ENCODE measurements at places on chromosomes 7 and 10.

DNA sequence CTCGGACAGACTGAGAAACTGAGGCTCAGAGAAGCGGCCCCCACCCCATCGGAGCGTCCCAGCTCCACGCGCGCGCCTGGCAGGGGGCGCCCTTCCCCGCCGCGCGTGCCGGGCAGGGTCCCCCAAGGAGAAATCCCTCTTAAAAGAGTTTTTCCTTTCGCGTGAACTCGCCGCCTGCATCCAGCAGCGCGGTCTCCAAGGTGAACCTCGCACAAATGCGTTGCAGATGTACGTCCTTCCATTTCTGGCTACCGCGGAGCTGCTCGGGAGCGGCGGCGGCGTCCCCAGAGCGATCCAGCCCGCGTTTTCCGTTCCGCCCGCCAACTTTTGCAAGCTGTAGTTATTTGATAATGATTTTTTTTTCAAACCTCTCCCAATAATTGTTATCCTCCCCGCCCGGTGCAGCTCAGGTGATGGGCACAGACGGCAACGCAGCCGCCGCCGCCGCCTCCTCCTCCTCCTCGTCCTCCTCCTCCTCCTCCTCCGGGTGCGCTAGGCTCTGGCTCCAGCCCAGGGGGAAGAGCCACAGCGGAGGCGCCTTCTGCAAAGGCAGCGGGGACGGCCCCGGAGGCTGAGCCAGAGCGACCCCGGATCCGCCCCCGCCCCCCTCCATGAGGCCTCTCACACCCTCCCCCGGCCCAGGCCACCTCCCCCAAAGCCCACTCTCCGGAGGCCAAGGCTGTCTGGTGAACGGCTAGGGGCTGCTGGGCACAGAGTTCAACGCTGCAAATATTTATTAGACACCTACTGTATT is 74.0 kb upstream of the CUX1 start:
- DNase-seq: peak; percentile 31

DNA sequence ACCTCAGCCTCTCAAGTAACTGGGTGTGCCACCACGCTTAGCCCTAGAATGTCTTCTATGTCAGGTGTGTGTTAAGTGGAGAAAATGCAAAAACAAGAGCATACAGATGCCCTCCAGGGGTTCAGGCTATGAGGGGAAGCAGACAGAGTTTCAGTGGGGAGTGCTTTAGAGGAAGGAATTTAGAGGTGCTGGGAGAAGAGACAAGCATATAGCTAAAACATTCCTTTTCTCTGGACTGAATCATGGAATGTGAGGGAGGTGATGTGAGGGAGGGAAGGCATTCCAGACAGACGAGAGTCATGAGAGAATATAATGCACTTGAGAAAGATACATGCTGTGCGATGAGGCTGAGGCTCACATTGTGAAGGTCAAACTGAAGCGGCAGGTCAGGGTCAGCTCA is 6.6 kb upstream of the ZNF786 start:
- DNase-seq: no peak

DNA sequence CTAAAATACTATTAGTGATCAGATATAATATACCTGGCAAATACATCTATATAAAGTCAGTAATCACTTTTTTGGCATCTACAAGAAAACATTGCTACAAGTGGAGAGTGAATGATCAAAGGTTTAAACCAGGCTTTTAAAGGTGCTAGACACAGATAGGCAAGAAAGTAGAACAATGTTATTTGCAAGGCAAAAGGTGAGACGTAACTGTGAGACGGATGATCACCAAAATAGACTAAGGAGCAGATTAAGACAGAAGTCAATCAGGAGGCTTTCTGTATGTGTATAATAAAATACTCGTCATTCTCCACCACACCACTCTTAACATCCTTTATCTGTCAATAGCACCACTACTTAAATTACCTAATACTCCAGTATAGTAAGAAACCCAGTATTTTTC is 8.3 kb downstream of the ANXA7 start:
- DNase-seq: no peak

- no peak for DNase-seq
Observed at GRCh38 chr10:121573538-121573941, 24.7 kb downstream of the FGFR2 start.

DNA sequence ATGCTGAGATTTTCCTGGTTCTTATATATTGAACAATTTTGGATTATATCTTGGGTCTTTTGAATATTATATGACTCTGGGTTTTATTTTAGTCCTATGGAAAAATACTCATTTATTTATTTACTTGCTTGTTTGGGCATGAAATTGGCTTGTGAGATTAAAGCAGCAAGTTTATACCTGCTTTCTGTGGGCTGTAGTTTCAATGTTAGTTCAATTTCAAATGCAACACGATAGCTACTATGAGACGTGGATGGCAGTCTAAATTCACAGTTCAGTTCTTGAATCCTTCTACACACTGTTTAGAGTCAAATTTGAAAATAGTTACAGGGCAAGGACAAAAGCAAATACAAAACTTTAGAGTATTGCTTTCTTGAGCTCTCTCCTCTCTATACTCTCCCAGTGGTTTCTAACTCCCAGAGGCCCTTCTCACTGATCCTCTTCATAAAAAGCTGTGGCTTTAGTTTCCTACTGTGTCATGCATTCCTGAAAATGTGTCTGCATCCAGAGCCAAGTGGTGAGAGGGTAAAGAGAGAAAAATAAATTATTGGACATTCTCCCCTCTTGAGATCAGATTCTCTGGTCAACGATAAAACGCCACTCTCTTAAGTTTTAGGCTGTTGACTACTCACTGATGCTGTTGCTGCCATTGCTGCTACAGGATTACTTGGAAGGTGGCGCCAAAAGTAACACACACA is 34.4 kb downstream of the POLR1F start:
- DNase-seq: no peak

DNA sequence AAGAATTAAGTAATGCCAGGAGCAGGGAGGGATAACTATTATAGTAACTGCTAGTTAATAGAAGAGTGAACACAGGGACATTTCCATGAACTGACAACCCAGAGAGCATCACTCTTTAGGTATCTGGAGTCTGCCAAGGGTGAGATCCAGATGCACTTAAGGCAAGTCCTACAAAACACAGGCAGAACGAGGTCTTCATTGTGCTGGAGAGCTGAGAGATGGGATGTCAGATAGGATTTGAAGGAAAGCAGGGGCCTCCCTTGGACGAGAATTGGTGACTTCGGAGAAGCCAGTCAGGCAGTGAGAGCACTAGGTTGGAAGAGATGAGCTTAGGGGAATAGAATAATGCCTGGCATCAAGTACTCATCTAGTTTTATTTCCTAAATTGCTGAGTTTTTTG is 684.5 kb downstream of the GATA3 start:
- DNase-seq: no peak

- DNase-seq: no peak
Observed at GRCh38 chr10:7610651-7611389, 55.9 kb downstream of the ITIH5 start.

DNA sequence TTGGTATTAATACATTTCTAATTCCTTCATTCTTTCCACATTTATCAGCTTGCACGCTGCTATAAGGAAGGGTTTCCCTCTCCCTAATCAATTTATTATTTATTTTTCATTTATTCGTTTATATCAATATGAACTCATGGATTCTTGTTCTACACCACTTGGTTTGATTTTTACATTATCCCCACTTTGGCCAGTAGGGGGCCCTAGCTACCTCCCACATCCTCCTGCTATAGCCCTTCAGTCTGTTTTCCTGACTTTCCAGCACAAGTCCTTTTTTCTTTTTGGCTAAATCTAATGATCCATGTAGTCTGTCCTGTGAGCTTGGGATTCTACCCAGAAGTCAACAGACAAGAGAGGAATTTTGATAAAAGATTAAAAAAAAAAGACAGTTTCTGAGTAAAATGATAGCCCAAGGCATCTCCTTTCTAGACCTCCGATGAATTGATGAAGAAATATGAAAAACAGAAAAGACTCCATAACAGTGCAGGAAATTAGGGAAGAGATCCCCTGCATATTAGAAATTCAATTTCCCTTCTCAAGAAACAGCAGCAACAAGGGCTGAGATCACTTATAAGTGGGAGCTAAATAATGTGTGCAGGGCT is 47.7 kb downstream of the LYZL2 start:
- DNase-seq: no peak

DNA sequence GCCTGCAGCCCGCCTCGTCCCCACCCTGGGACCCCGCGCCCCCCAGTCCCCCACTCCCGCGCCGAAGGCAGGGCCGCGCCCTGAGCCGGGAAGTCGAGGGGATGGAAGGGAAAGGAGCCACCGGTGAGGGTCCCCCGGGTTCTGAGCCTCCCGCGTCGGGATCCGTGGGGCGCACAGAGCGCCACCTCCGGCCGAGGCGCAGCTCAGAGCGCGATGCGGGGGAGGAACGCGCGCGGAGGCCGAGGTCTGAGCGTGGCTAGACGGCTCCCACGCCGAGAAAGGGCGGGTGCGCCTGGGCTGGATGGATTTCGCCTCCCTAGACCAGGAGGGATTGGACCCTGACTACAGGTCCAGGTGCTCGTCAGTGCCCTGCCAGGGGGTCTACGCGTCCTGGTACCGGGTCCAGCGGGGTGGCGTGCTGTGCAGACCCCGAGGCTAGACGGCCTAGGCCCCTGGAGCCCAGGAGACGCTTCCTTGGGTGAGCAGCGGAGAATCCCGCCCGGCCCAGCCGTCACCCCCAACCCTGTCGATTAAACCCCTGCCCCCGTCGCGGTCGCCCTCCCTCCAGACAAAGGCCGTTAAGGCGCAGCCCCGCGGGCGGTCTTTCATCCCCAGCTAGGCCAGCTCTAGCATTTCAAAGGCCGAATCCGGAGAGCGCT is 986 bp upstream of the PDGFA start:
- DNase-seq: no peak

DNA sequence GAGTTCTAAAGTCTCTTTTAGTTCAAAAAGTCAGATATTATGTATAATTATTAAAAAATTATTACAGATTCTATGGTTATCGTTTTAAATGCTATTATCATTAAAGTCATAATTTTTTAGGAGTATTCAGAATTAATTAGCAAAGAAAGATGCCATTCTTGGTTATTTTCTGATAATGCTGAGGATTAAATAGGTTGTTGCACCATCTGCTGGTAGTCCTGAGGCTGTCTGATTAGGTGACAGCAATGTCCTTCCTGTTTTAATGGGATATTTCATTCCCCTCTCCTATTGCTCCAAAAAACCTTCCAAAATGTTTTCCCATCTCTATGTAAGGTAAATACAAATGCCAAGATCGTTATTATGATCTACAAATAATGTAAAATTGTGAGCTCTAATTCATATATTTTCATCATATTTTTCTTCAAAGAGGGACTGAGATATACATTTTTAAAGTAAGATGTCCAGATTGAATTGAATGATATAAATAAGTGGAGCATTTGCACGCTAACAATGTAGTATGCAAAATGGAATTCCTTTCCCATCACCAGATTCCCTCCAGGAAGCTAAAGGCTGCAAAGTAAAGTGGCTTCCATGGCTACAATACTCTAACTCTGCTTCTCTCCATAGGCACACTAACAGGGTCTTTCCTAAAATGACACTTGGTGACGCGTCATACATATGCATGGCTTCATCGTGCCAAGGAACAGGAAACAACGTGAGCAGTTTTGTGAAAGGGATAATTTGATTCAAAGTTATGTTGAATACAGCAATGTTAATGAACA is 58.8 kb upstream of the AKR1E2 start:
- DNase-seq: no peak

DNA sequence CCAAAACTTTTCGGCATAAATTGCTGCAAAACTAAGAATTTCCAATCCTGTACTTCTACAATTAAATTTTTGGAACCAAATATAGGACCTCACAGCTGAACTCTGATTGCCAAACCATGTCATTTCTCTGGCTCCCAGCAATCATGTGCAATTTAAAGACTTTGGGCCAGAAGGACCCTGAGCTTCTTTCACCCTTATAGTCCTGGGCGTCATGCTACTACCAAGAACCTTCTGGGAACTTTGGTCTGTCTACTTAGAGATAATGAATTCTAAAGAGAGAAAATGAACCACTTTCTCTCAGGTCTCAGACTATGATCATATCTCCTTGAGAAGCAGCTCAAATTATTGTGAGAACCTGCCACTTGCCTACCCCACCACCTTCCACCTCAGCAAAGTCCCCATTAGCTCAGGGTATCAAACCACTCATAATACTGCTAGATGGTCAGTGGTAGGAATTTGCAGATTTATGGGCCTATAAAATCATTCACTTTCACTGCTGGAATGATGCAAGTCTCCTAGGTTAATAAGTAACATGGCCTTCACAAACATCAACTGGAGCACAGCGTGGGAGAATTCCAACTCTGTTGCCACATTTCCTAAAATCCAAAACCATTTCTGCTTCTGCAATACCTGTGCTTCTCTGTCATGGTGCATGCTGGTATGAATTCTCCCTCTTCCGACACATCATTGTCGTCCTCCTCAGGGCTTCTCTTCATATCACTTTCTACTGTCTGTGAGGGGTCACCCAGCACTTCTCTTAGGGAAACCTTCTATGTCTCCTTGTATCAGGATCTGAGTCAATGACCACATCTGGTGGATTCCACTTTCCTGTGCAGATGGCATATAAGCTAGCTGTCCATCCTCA is 6.6 kb upstream of the WDR91 start:
- DNase-seq: no peak
